A673 (cell line): ENCODE measurements at places on chromosomes 1 and 21. TPM values are rescaled to one million over a fixed set of nuclear protein-coding genes. Genes with fewer than 3 reads are reported as not detected.

The TAGLN2 gene
- 155 and 198 TPM in 2 replicates for total RNA-seq

The AMY1B gene
- total RNA-seq = not detected in 2 replicates

The FMO5 gene
- total RNA-seq = 0.24 and 0.31 TPM in 2 replicates

The UTS2 gene
- 13.8 and 31.0 TPM in 2 replicates for total RNA-seq

The DPT gene
- not detected in 2 replicates for total RNA-seq

The CCDC190 gene
- 0.39 TPM in 1 of 2 replicates, not detected in the other for total RNA-seq

The KRTAP12-2 gene
- total RNA-seq = 1.6 and 1.8 TPM in 2 replicates

The LCE6A gene
- not detected in 2 replicates for total RNA-seq

The MDM4 gene
- total RNA-seq = 71.3 and 86.1 TPM in 2 replicates

The TCEA3 gene
- 0.76 and 0.99 TPM in 2 replicates for total RNA-seq

The VAV3 gene
- 0.30 and 0.44 TPM in 2 replicates for total RNA-seq

The OR10J1 gene
- total RNA-seq = not detected in 2 replicates

The SDC3 gene
- 7.7 and 11.6 TPM in 2 replicates for total RNA-seq

The TMPRSS15 gene
- total RNA-seq = not detected in 2 replicates

The RABGGTB gene
- 140 and 171 TPM in 2 replicates for total RNA-seq

The GPR37L1 gene
- not detected in 2 replicates for total RNA-seq

The TNFRSF8 gene
- total RNA-seq = not detected in 2 replicates

The MYOG gene
- total RNA-seq = not detected in 2 replicates

The TMPRSS3 gene
- total RNA-seq = not detected in 2 replicates

The PCP4 gene
- total RNA-seq = not detected in 2 replicates

The S100A1 gene
- total RNA-seq = 0.72 TPM in 1 of 2 replicates, not detected in the other
